Fibroblast of lung (primary cell): ENCODE measurements at places on chromosomes 16 and 17.

GRCh38 chr17:63529711-63530556, 6.8 kb downstream of the KCNH6 start:
- no peak for DNase-seq

GRCh38 chr16:17162560-17162959, 308.2 kb downstream of the XYLT1 start:
- no peak for DNase-seq

- DNase-seq, result no peak
These were observed 46.7 kb downstream of the USP22 start for GRCh38 chr17:20995873-20996723.

DNA sequence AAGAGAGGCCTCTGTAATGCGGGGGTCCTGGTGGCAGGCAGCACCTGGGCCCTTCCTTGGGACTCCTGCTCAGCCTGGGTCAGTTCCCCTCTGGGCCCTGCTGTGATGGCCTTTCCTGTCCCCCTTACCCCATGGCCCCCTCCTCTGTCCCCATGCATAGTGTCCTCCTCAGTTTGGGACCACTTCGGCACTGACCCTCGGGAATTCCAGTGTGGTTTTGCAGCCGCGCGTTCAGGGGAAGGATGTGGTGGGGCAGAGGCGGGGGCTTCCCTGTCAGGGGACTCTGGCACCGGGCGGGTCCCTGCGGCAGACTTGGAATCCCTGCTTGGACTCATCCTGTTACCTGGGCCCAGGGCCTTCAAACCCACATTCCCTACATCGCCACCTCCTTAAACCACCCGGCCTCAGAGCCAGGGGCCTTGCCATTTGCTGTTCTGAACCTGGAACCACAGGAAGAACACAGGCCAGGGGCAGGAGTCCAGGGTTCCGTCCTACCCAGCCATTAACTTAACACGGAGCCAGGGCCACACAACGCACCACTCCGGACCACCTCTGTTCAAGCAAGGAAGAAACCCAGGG, 31.4 kb upstream of the EIF1 start:
- DNase-seq, result no peak

- no peak for DNase-seq
These were observed 105.3 kb downstream of the VPS53 start for GRCh38 chr17:609232-609810.

- no peak for DNase-seq
These were observed 15.2 kb downstream of the CYB5D1 start for GRCh38 chr17:7873051-7873450.

- DNase-seq, result no peak
These were observed 99.7 kb downstream of the CHD9 start for GRCh38 chr16:53154513-53154912.

DNA sequence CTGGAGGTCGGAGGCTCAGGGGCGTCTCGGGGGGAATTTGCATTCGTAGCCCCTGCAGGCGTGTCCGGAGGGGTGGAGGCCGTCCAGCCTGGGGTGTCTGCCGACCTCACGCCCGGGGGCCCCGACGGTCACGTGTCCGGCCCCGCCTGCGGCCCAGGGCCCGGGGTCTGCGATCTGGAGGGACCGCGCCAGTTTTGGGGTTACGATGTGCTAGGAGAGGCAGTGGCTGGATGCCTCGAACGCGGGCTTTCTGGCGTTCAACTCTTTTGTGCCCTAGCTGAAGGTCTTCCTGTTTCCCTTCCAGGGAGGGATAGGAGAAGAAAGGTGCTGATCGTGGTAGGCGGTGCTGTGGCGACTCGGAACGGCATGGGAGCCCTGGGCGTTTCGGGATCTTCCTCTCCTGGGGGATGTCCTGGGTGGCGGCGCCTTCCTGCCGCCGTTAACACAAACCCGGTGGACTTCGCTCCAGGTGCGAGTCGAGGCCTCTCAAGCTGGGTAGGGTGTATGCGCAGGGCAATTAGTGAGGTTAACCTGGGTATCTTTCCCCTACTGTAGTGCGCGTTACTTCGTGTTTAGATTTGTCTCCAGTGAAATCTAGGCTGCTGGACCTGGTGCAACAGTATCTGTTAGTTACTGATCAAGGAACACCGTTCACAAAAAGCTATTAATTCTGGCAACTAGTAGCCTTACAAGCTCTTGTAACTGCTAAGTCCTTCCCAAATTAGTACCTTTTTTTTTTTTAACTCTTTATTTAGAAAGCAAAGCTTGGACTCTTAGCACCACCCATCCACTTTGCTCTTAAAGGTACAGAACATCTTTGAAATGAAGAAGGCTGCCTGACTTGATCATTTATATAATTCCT, 1.3 kb downstream of the AKAP1 start:
- peak; percentile 15 for DNase-seq

DNA sequence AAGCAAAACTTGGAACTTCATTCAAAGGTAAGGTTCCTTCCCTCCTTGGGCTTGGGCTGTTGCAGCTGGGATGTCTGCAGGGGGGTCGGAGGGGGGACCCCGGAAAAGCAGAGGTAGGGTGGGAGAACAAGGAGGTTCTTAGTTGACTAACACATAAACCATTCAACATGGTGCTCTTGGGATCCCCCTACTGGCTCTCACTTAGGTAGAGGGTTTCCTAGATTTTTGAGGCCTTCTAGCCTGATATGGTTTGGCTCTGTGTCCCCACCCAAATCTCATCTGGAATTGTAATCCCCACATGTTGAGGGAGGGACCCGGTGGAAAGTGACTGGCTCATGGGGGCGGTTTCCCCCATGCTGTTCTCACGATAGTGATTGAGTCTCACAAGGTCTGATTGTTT, 93.9 kb downstream of the RGS9 start:
- DNase-seq, result no peak

DNA sequence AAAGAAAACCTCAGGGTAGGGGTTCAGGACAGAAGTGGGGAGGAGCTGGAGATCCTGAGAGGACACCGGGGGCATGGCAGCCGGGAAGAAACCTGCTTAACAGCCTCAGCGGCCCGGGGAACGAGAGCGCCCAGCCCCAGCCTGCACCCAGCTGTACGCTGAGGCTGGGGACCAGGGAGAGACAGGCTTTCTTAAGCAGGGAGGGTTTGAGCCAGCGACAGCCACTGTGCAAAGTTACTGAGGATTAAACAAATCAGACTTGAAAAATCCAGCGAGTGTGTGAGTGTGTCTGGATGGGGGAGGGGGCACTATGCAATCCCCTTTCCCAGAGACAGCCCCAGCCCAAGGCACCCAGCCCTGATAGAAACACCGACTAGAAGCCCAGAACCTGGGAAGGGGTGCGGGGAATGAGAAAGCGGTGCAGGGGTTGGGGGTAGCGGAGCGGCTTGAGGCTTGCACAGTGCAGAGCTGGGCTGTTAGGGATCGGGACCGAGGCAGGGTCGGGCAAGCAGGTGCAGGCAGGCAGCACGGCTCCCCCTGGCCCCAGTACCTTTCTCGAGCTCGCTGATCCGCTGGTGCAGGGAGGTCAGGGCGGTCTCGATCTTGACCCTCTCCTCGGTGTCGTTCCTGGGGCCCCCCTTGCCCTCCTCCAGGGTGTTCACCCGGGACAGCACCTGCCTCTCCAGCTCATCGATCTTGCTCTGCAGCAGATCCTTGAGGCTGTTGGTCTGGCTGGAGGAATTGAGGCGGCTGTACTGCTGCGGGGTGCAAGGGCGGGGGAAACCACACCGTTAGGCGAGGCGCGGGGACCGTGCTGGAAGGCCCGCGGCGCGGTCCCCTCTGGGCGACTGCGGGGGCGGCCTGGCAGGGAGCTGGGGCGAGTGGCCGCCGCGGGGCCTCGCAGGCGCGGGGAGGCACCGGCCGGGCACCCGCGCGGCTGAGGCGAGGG, 1.2 kb downstream of the NPTX1 start:
- no peak for DNase-seq

- DNase-seq, result no peak
These were observed 80.9 kb downstream of the GOSR1 start for GRCh38 chr17:30557916-30558685.

GRCh38 chr16:64542152-64542551, 579.7 kb downstream of the CDH11 start:
- DNase-seq, result no peak

- DNase-seq, result peak; percentile 56
These were observed 3.8 kb downstream of the CREBBP start for GRCh38 chr16:3876695-3877094.

- no peak for DNase-seq
These were observed 102.6 kb downstream of the RMI2 start for GRCh38 chr16:11447836-11448235.

DNA sequence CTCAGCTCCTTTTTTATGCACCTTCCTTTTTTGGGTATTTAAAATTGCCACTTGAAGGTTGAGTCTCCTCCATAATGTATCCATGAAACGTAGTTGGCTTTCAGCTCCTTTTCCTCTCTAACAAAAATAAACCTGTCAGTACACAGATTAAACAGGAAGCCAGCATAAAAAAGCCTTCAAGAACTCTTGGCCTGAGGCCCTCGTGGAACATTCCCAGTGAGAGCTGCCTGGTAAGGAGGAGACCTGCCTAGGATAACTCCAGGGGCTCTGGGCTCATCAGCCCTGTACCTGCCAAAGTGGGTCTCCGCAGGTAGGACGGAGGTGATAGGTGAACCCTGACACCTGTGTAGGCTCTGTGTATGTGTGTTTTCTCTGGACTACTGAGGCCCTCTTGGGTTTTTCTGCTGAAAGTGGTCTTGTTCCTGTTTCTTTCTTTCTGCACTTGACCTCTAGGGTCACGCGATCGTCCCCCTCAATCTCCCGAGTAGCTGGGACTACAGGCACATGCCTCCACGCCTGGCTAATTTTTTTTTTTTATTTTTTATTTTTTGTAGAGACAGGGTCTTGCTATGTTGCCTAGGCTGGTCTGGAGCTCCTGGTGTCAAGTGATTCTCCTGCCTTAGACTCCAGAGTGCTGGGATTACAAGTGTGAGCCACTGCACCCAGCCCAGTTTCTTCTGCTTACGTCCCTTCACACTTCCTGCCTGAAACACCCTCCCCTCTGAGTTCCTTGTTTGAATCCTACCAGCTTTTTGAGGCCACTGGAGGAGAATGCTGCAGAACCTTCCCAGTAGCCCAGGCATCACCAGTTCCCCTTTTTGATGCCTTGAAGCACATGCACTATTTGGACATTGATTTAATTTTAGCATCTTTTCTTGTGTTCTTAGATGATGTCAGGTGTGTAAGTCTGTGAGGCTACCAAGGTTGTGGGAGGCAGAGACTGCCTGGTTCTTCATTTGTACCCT, 9.8 kb downstream of the PGS1 start:
- DNase-seq, result peak; percentile 61

DNA sequence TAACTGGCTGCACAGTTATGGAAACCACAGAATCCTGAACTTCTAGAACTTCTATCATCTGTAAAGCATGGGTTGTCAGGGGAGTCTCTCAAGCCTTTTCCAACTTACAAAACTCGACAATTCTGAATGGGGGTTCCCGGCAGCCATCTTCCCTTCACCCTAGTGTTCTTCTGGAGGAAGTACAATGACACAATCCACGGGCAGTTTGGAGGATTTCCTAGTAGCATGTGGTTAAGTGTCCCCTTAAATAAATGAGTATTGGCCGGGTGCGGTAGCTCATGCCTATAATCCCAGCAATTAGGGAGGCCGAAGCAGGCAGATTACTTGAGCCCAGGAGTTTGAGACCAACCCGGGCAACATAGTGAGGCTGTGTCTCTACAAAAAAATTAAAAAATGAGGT, 2.1 kb downstream of the SLC16A6 start:
- DNase-seq, result no peak

DNA sequence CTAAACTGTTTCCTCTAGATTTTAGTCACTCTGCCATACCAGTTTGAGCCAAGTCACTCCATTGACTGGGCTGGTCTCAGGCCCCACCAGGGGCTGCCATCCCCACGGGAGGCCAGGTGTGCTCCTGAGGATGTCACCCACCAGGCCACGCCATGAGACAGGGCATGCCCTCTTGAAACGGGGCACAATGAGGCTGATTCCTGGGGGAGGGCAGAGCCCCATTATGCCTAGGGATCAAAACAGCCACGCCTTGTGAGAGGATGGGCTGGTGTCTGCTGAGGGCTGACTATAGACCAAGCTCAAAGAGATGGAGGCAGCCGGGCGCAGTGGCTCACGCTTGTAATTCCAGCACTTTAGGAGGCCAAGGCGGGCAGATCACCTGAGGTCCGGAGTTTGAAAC, 21.5 kb downstream of the GINS2 start:
- DNase-seq, result no peak

DNA sequence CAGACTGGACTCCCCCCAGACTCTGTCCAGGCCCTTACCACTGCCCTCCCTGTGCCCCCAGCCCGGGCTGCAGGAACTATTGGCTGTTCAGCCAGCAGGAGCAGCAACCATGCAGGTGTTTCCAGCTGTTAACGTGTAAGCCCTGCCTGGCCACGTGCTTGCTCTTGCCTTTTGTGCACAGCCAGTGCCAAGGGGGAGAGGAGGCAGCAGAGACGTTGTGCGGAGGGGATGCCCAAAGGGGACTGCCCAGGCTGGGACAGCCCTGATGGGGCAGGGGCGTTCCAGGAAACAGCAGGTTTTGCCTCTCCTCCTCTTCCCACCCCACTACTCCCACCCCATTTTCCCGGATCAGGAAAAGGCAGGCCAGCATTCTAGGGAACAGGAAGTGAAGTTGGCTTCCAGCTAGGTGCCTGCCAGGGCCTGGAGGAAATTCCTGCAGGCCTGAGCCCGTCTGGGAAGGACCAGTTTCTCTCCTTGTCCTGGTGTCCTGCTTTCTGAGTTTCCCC, 16.7 kb upstream of the LASP1NB start:
- DNase-seq, result no peak

GRCh38 chr17:42944211-42944610, 20.0 kb downstream of the AARSD1 start:
- no peak for DNase-seq

GRCh38 chr16:81469710-81470535, 25.3 kb downstream of the CMIP start:
- no peak for DNase-seq
